CD4-positive, alpha-beta T cell treated with Interleukin-17A for 4 hours (primary cell): ENCODE measurements at places on chromosomes 5 and 9.
A peak's percentile ranks its signal among the peaks of the same experiment; 100 is the strongest.

GRCh38 chr5:173727839-173728778 lies 111.7 kb upstream of the BOD1 start:
- DNase-seq: no peak

- no peak for DNase-seq
Observed at GRCh38 chr5:156103155-156103885, 223.6 kb upstream of the SGCD start.

- no peak for DNase-seq
Observed at GRCh38 chr9:33289936-33290246, 425 bp upstream of the NFX1 start.

- DNase-seq: no peak
Observed at GRCh38 chr5:135400866-135401265, 1.8 kb upstream of the MACROH2A1 start.

DNA sequence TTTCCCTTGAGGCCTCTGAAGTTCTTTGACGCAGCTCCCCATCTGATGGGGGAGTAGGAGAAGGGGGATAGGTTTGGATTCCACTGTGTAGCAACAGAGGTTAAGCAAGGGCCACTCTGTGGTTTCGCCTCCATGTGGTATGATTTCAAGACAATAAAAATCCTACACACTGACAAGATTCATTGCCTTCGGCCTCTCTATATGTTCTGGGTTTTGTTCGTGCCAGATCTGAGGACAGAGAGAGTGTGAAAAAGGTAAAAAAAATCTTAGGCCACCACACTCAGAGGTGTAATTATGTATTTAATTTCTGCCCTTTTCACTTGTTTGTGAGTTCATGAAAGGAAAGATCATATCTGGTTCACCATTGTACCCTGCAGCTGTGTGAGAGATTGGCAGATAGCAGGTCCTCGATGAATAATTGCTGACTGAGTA lies 715.2 kb upstream of the ZNF608 start:
- DNase-seq: no peak

DNA sequence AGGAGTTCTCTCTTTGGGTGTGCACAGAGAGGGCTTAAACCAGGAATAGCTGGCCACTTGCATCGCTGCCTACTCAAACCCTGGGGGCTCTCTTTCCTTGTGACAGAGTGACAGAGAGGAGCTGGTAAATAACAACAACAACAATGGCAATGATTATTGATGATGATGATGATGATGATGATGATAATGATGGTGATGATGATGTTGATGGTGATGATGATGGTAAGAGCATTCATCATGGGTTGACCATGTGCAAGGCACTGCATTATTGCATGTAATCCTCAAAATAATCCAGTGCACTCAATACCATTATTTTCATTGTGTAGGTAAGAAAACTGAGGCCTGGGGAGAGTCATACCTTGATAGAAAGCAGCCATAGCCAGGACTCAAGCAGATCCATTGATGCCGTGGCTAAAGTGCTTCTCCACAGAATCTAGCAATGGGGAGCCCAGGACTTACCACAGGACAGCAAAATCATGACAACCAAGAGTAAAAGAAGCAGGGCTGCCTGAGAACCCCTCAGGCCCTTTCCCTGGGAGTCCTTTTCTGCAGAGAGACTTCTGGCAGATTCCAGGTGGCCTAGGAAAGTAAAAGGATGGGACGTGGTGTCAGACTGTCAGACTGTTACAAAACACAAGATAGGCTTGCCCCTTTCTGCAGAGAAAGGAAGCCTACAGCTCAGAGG lies 4.8 kb downstream of the FOXI1 start:
- no peak for DNase-seq

DNA sequence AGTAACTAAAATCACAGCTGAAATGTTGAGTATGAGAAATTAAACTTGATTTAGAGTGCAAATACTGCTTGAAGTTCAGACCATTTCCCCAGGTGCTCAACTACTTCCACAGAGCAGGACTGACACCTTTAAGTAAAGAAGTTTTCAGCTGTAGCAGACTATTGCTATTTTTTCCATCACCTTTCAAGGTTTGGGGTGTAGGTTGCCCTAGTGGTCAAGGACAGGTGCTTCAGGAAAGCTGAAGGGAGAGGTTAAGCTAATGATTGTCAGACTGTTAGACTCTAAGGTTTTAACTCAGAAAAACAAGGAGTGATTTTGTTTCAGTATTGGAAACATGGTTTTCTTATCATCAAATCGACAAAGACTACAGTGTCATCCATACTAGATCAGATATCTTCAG lies 162.1 kb downstream of the CCDC192 start:
- DNase-seq: no peak

DNA sequence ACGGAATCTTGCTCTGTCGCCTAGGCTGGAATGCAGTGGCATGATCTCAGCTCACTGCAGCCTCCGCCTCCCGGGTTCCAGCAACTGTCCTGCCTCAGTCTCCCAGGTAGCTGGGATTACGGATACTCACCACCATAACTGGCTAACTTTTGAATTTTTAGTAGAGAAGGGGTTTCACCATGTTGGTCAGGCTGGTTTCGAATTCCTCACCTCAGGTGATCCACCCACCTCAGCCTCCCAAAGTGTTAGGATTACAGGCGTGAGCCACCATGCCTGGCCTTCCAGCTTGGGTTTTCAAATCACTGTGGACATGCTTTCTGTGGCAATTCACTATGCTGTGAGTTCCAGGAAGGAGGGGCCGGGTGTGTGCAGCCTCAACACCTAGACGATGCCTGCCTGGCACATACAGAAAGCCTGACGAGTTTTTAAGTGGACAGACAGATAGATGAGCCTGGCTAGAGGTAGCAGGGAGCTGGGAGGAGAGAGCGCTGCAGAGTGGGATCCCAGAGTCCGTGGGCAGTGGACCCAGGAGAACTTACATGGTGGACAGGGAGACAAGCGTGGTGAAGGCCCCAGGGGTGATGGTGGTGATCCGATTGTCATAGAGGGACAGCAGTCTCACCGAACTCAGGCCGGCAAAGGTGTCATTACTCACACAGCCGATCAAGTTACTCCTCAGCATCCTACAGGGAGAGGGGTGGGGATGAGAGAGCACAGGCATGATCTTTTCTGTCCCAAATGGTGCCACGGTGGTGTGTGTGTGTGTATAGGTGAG lies 173.4 kb upstream of the PANK3 start:
- no peak for DNase-seq

GRCh38 chr5:74595143-74595925 lies 45.2 kb downstream of the ENC1 start:
- DNase-seq: no peak

DNA sequence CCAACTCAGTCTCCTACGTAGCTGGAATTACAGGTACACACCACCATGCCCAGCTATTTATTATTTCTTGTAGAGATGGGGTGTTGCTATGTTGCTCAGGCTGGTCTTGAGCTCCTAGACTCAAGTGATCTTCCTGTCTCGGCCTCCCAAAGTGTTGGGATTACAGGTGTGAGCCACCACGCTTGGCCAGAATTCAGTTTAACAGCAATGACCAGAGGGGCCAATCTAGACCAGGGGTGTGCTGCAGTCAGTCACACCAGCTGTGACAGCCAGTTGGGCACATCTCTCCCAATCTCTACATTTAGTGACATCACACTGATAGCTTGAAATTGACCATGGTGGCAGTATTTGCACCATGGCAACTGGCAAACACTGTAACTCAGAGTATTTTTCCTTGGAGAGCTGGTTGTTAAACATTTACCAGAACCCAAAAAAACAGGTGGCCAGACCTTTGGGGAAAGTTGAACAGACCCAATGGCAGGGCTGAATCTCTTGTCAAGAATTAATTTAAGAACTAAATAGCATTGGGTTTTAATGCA lies 67.7 kb upstream of the UBTD2 start:
- DNase-seq: no peak

- DNase-seq: no peak
Observed at GRCh38 chr5:3789519-3790193, 194.0 kb downstream of the IRX1 start.

DNA sequence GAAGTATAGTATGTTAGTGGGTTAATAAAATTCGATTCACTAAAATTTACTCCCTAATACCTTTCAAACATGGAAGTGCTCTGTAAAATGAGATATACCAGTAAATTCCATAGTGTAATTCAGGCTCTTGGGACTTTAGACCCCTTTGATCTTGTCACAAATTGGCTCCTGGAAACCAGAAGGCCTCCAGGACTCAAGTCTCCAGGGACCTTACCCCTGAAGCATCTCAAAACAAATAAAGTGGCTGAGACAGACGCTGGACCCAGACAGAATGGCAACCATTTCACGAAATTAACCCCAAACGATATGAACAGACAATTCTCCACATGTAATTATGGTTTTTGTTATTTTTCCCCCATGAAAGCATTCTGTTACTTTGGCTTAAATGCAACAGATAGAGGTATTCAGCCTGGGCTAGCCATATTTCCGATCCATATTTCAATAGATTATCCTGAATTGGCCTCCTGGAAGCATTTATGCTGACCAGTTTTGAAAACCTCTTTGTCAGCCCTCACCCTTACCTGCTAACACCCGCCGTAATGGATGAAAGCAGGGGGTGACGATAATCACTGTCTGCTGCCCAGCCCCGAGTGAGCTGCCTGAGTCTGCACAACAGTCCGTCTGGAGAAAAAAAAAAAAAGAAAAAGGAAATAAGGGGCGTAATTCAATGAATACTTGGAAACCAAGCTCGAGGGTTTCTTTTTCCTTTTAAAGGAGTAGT lies 34.1 kb upstream of the EFNA5 start:
- no peak for DNase-seq

- DNase-seq: no peak
Observed at GRCh38 chr5:39371367-39371635, 7.0 kb upstream of the C9 start.

DNA sequence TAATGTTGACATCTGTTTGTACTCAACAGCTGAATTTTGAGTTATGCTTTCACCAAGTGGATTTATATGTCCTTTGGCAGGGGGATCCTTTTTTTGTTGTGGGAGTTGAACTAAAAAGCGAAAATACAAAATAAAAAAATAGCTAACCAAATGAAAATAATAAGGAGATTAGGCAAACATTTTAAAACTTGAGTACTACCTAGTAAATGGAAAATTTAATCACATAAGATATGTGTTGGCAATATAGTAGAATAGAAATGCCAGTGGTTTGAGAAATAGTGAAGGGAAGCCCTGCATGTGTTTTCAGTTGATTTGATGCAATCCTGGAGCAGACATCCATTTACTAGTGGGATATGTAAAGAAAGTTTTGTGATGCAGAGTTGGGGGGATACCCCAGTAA lies 98.0 kb downstream of the RASGRF2 start:
- no peak for DNase-seq

- DNase-seq: no peak
Observed at GRCh38 chr5:89299998-89300397, 417.0 kb upstream of the MEF2C start.

- DNase-seq: no peak
Observed at GRCh38 chr5:180135967-180136629, 64.5 kb upstream of the RNF130 start.

GRCh38 chr9:133059623-133060022 lies 2.2 kb upstream of the CEL start:
- DNase-seq: peak; percentile 42

GRCh38 chr9:77735494-77735893 lies 87.4 kb upstream of the GNA14 start:
- DNase-seq: no peak

DNA sequence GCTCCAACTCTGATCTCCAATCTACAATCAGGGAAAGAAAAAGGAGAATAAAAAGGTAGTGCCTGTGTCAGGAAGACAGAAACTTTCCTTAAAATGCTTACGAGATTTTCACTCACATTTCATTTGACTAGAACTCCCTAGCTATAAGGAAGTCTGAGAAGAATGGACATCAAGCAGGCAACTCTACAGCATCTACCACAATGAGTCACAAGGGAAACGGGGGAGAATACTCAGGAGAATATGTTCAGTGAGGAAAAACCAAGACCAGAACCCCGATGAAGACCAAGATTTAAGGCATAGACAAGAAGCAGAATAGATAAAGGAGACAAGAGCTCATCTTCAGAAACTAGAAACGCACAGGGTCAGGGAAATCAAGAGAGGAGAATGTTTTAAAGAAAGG lies 9.0 kb upstream of the SETD9 start:
- no peak for DNase-seq

GRCh38 chr5:38319491-38319890 lies 61.1 kb downstream of the EGFLAM start:
- DNase-seq: no peak

DNA sequence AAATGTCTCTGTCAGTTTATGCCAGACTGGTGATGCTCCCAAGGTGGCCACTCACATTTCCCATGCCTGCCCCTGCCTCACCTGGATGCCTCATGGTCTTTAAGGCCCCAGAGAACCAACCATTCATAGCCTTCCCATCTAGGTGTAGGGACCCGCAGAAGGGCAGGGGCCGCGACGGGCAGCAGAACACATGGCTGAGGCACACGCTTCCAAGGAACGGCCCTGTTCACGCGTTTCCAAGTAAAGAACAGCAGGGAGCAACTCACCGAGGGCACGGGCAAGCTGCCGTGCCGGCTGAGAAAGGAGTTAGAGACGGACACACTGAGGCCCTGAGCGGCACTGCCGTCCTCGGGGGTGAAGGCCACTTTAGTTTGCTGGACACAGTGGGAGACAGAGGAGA lies 73.5 kb downstream of the PRRT1B start:
- DNase-seq: no peak

- DNase-seq: no peak
Observed at GRCh38 chr9:127170652-127171051, 48.2 kb upstream of the ANGPTL2 start.

- DNase-seq: no peak
Observed at GRCh38 chr9:119963258-119963797, 594.1 kb upstream of the BRINP1 start.

- no peak for DNase-seq
Observed at GRCh38 chr5:117881426-117882230, 1106.7 kb downstream of the DTWD2 start.

GRCh38 chr5:60494635-60495034 lies 205.3 kb downstream of the DEPDC1B start:
- no peak for DNase-seq

DNA sequence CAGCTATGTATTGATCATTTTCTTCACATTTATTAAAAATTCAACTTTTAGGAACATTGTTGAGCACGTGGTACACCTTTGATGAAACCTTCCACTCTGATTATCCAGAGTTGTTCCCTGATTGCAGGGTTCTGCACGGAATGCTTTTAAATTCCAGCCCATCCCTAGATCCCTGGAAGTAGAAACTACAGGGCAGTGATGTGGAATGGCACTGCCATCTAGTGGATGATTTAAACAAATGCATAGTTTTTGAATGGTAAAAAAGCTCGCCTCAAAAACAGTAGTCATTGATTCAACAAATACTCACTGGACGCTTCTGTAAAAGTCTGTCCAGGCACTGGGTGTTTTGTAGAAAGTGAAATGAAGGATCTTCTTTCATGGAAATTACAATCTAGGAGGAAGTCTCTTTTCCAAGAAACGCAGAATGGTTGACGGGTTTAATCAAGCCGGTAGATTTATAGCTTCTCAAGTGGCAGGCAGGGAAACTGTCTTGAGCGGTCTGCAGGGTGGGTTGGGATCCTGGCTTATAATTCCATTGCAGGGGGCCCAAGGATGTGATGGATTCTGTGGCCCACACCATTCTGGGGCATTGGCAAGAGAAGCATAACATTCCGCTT lies 118.4 kb downstream of the ARHGAP26 start:
- DNase-seq: peak; percentile 27
